Kidney epithelial cell (primary cell): ENCODE measurements at places on chromosomes 1 and 21. TPM values are rescaled to one million over a fixed set of nuclear protein-coding genes. Genes with fewer than 3 reads are reported as not detected.
A peak's percentile ranks its signal among the peaks of the same experiment; 100 is the strongest.

DNA sequence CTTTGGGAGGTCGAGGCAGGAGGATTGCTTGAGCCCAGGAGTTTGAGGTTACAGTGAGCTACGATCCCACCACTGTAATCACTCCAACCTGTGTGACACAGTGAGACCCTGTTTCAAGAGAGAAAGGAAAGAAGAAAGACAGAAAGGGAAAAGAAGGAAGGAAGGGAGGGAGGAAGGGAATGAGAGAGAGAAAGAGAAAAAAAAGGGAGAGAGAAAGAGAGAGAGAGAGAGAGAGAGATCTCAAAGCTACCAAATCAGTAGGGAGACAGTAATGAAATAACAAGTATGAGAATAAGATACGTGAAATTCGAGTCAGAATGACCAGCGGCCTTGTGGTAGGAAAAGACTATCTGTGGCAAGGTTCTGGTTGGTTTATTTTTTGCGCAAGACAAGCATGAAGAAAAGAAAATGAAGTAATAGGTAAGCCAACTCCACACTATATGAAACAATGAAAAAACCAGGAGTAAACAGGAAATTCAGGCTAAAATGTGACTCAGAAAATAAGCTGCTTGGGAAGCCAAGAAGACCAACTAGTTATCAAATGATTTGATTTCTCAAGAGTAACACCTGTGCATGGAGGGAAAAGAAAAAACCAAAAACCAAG is 8.9 kb downstream of the MTF1 start:
- no peak for DNase-seq

DNA sequence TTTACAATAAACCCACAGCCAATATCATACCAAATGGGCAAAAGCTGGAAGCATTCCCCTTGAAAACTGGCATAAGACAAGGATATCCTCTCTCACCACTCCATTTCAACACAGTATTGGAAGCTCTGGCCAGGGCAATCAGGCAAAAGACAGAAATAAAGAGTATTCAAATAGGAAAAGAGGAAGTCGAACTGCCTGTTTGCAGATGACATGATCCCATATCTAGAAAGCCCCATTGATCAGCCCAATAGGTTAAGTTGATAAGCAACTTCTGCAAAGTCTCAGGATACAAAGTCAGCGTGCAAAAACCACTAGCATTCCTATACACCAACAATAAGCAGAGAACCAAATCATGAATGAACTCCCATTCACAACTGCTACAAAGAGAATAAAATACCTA is 235.5 kb downstream of the DPYD start:
- DNase-seq: no peak

- DNase-seq: peak; percentile 90
Measured at GRCh38 chr1:234373064-234373958, at the start of gene COA6. TSS of gene COA6 (plus strand) at chr1:234373456. CDS start at chr1:234373467, 11 bp downstream.

- DNase-seq: no peak
Measured at GRCh38 chr1:225362805-225363204, 65.0 kb downstream of the LBR start.

DNA sequence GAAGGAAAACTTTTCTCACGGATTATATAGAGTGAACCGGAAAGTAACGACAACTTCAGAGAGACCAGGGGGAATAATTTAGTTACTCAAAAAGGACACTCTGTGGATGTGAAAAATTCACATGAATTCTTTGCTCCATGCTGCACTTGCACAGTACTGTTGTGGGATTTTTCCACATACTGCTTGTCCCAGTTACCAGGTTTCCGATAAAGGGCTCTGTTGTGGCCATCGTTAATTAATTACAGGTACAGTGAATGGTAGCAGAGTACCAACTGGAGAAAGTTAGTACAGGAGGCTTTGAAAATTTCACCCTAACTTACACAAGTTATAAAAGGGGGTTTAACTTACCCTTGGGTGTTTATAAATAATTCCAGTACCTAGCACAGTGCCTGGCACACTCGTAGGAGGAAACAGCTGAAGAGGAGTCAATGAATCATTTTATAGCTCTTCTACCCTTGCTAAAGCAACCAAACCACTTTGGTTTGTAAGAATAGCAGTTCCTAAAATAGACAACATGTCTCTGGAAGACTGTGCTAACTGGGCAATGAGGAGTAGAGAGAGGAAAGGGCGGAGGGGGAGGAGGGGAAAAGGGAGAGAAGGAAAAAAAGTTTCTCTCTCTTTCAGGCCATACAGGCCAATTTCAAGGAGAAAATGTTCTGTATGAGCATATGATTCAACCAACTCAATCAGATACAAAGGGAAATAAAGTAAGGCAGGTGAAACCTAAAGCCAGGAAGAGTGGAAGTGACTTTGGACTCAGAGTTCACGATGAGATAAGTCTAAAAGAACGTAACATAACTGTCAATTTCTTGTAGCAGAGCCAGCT is 98.3 kb upstream of the MAGI3 start:
- DNase-seq: no peak

DNA sequence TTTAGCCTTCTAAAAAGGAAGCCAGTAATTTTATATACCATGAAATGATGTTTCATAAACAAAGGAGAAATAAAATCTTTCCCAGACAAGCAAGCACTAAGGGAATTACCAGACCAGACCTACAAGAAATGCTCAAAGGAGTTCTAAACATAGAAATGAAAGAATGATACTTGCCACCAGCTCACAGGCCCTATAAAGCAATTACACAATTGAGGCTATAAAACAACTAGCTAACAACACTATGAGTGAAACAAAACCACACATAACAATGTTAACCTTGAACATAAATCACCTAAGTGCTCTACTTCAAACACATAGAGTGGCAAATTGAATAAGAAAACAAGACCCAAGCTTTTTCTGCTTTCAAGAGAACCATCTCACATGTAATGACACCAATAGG is 123.8 kb downstream of the BARHL2 start:
- no peak for DNase-seq

GRCh38 chr1:45385302-45385701 is 45.1 kb upstream of the MUTYH start:
- DNase-seq: no peak

DNA sequence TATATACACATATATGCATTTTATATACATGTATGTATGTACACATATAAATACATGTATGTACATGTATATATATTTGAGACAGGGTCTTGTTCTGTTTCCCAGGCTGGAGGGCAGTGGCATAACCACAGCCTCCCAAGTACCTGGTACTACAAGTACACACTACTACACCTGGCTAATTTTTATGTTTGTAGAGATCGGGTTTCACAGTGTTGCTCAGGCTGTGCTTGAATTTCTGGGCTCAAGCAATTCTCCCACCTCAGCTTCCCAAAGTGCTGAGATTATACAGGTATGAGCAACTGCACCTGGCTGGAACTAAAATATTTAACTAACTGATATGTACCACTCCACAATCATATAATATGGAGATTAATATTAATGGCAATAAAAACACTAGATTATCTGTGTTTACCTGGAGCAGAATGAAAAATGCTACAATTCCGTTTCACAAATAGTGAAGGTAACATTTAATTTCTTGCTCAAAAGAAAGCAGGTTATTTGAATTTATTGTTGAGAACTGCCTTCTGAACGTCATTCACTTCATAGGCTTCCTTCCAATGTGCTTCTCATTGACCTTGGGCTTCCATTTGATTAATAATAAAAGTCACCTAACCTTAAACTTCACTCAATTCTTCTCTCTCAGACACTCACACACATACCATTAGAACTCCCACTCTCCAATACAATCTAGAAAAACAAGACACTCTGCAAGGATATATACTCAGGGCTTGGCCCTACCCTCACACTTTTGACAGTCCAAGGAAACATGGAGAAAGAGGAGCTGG is 57.0 kb downstream of the PTGER3 start:
- DNase-seq: no peak

DNA sequence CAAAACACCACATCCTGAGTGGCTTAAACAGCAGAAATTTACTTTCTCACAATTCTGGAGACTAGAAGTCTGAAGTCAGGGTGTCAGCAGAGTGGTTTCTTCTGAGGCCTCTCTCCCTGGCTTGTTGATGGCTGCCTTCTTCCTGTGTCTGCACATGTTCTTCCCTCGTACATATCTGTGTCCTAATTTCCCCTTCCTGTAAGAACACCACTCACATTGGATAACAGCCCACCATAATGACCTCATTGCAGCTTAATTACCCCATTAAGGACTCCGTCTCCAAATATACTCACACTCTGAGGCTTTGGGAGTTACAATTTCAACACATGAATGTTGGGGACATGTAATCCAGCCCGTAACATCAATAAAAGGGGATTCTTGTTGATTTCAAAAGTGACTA is 23.4 kb downstream of the C8A start:
- no peak for DNase-seq

GRCh38 chr1:110070282-110070669 is 196 bp downstream of the ALX3 start:
- no peak for DNase-seq

- peak; percentile 82 for DNase-seq
Measured at GRCh38 chr1:179310721-179311120, 17.1 kb downstream of the SOAT1 start.

DNA sequence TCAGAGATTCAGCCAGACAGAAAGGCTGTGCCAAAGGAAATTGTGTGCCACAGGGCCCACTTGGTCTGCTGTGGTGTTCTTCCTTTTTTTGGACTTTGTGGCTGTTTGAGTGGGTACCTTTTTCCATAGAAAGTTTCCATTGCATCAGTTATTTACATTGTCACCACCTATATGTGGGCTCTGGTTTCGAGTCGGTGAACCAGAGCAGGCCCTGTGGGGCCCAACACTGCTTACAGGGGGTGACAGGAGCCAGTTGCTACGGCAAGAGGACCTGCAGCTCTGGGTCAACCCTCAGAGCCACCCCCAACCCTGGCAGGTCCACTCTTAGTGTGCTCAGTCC is 157.0 kb upstream of the EDN2 start:
- DNase-seq: no peak

- DNase-seq: no peak
Measured at GRCh38 chr1:54928327-54928726, 41.3 kb upstream of the DHCR24 start.

DNA sequence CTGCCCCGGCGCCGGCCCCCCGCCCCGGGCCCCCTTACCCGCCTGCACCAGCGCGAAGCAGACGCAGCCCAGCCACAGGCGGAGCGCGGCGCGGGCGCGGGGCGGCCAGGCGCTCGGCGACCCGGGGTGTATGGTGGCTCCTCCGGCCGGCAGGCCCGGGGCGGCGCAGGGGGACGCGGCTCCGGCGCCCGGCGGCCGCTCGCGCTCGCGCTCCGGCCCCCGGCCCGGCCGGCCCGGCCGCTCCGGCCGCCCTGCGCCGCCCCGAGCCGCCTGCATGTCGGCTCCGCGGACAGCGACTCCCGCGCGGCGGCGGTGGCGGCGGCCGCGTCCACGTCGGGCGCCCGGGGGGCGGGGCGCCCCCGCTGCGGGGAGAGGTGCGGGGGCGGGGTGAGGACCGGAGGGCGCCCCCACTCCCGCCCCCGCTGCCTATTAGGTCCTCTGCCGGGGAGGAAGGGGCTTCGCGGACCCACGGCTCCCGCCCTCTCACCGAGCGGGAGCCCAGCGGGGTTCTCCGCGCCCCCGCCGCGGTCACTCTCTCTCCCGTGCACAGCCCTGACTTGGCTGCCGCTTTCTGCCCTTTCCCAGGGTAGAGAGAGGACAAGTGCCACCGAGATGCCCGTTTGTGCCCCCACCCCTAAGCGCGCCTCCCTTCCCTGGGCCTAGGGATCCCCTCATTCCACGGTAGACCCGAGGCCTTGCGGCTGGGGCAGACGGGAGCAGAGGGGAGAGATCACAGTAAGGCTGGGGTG is at the start of gene FNDC5:
FNDC5 (minus strand) TSS at position 298 of the 749 bp plus-strand sequence.
- DNase-seq: no peak

DNA sequence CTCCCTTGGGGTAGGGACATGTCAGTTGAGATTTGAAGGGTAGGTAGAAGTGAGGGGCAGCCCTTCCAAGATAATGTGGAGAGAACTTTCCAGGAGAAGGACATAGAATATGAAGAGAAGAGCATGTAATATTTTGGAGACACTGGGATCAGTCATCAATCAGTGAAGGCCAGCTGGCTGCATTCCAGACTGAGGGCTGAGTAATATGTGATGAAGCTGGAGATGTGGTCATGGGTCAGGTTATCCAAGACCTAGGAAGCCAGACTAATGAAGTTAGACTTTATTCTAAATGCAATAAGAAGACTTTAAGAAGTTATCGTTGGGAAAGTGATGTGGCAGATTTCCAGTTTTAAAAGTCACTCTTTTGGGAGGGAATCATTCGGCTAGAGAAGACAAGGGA is 262.0 kb downstream of the HMCN1 start:
- DNase-seq: peak; percentile 31

GRCh38 chr1:38037221-38037939 is 9.2 kb downstream of the POU3F1 start:
- DNase-seq: no peak

DNA sequence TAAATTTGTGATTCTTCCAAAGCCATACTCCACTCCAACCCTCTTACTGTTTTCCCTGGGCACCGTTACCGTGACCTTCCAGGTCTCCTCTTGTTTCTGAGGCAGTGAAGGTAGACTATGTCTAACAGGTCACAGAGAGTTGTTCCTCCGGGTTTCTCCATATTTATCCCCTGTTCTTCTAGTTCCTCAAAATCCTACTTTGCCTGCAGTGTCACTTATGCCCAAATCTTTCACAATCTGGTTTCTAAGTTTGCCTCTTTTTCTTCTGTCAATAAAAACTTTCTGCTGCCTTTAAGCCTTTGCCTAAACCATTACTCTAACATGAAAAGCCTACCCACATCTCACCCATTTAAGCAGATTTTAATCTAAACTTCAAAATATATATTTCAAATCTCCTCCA is 87.7 kb downstream of the C4BPA start:
- DNase-seq: no peak

DNA sequence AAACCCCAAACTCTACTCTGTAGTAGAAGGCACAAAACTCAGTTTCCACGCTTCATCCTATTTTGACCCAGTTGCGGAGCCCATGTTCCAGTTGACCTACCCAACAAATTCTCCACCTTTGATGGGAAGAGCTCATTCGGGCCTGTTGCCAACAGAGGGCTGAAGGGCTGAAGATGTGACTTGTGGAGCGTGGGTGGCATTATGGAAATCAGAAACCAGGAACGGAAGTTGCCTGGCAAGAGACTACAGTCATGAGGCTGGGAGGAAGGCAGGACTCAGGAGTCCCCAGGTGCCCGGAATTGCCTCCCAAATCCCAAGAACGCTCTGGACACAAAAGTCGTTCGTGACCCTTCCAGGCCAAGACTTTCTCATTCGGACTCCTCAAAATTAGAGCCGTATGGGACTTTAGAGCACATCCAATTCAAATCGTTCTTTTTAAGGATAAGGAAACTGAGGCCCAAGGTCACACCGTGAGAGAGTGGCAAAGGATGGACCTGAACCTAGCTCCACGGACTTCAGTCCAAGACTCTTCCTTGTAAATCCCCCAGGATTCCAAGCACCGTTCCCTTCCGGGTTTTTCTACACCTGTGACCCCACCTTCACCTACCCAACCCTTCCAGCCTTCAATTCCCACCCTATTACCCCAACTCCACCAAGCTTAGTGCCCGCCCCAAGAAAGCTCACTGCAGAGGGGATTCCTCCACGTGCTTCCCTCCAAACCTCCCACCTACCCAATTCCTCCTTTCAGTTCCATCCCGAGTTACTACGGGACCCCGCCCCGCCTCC is 739 bp downstream of the SMG5 start:
- no peak for DNase-seq

The PIGM gene
- 5.3 and 5.5 TPM in 2 replicates for total RNA-seq

The AXDND1 gene
- total RNA-seq: 0.34 and 0.50 TPM in 2 replicates

The SLC6A9 gene
- 20.1 and 22.4 TPM in 2 replicates for total RNA-seq

The EPHX1 gene
- total RNA-seq: 23.6 and 24.6 TPM in 2 replicates

The LORICRIN gene
- not detected in 2 replicates for total RNA-seq

The PGBD5 gene
- total RNA-seq: 54.0 and 70.7 TPM in 2 replicates

The KRTAP13-2 gene
- total RNA-seq: not detected in 2 replicates

The CLK2 gene
- 21.7 and 24.2 TPM in 2 replicates for total RNA-seq

The RGS8 gene
- total RNA-seq: 0.04 TPM in 1 of 2 replicates, not detected in the other

The GREM2 gene
- 0.04 and 0.14 TPM in 2 replicates for total RNA-seq

The LRRN2 gene
- 7.6 and 10.8 TPM in 2 replicates for total RNA-seq

The KCNJ15 gene
- 27.5 and 30.6 TPM in 2 replicates for total RNA-seq

The AMY2B gene
- 3.4 and 6.3 TPM in 2 replicates for total RNA-seq

The PPIAL4G gene
- total RNA-seq: not detected in 2 replicates
